ENCODE measurements at places on chromosomes 11 and 22. TPM values are rescaled to one million over a fixed set of nuclear protein-coding genes. Genes with fewer than 3 reads are reported as not detected.

The OR4D5 gene
- 0.04 TPM for total RNA-seq

GRCh38 chr11:76119032-76119431 is 87.3 kb downstream of the WNT11 start:
- peaks cover 21% of the 10 kb centered on the region for H3K4me1 ChIP-seq
- no peak for DNase-seq
- peaks cover 5% of the 10 kb centered on the region for H3K36me3 ChIP-seq
- H3K27me3 ChIP-seq, result no peaks in the 10 kb centered on the region
- H3K4me3 ChIP-seq, result no peak overlapping the region

DNA sequence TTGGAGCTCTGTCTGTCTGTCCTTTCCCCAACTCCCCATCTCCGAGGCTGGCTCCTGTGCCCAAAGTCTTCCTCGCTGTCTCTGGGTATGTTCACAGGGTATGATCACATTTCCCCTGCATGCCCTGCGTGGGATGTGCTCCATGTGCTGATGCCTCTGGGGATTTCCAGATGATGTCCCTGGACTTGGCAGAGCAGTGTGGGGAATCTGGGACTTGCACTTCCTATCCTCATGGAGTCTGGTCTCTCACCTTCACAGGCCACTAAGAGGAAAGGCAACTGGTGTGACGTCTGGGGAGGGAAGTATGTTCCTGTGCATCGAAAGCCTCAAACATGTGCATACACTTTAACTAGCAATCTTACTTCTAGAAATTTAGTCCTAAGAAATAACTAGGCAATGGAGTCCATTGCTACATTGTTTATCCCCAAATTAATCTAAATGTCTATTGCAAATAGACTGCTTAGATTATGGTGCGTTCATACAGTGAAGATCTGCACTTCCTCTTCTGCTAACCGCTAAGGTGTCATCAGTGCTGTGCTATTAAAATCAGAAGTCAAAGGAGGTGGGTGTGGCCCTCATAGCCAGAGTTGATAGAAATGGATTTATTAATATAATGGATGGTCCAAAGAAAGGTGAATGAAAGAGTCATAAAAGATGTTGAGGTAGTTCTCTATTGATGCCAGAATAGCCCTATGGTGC is 20.8 kb downstream of the TIMP3 start:
- no peak overlapping the region for H3K27ac ChIP-seq
- no peak overlapping the region for H3K4me3 ChIP-seq
- peaks cover 51% of the 10 kb centered on the region for H3K4me1 ChIP-seq
- H3K36me3 ChIP-seq, result peaks cover 12% of the 10 kb centered on the region
- DNase-seq, result no peak

- H3K4me1 ChIP-seq, result peaks cover 49% of the 10 kb centered on the region
- no peak overlapping the region for H3K4me3 ChIP-seq
- H3K36me3 ChIP-seq, result no peaks in the 10 kb centered on the region
Observed at GRCh38 chr11:64344787-64345186, 4.8 kb downstream of the CCDC88B start.

DNA sequence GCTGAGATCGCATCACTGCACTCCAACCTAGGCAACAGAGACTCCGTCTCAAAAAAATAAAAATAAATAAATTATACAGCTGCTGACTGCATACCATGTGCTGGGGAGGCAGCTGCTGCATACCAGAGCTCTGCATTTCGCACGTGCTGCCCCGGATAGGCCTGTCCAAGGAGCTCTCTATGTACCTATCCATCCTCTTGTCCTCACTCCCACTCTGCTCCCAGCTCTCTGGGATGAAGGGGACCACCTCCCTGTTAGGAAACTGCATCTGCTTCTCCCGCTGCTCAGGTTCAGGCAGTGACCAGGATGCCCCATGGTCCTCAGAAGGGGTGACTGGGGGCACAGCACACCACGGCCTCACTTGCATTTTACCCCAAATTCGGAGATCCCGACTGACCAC is 302.3 kb downstream of the BRD1 start:
- DNase-seq, result peak; percentile 38
- H3K27me3 ChIP-seq, result no peaks in the 10 kb centered on the region
- no peak overlapping the region for H3K27ac ChIP-seq
- H3K4me3 ChIP-seq, result no peak overlapping the region
- peaks cover 35% of the 10 kb centered on the region for H3K4me1 ChIP-seq

- no peaks in the 10 kb centered on the region for H3K36me3 ChIP-seq
- no peak for DNase-seq
- H3K27ac ChIP-seq, result no peak overlapping the region
- H3K4me3 ChIP-seq, result no peak overlapping the region
- no peaks in the 10 kb centered on the region for H3K27me3 ChIP-seq
Observed at GRCh38 chr22:49502126-49502826, 325.4 kb downstream of the BRD1 start.

DNA sequence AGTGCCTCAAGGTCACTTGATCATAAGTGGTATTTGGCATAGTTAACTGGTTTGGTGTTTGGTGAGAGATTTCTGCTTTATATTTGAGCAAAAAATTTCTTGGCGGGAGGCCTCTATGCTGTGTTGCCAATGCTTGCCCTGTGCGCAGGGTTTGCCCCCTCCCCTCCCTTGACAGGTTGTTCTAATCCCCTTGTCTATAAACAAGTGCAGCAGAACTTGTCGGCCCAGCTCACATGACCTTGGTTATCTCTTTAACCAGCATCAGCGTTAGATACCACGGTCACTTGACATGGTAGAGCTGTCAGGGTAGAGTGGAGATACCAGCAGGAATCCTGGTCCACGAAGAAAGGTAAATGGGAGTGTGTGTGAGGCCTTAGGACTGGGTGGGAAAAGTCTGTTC is 35.6 kb downstream of the MARK2 start:
- peaks cover 31% of the 10 kb centered on the region for H3K4me1 ChIP-seq
- no peak for DNase-seq
- no peaks in the 10 kb centered on the region for H3K27me3 ChIP-seq
- H3K27ac ChIP-seq, result no peak overlapping the region
- peaks cover 5% of the 10 kb centered on the region for H3K36me3 ChIP-seq
- H3K4me3 ChIP-seq, result no peak overlapping the region

The DDI1 gene
- total RNA-seq, result not detected

GRCh38 chr11:61526229-61526628 is 17.7 kb downstream of the LRRC10B start:
- peaks cover 4% of the 10 kb centered on the region for H3K4me1 ChIP-seq
- no peaks in the 10 kb centered on the region for H3K36me3 ChIP-seq
- no peak overlapping the region for H3K4me3 ChIP-seq
- no peak for DNase-seq

DNA sequence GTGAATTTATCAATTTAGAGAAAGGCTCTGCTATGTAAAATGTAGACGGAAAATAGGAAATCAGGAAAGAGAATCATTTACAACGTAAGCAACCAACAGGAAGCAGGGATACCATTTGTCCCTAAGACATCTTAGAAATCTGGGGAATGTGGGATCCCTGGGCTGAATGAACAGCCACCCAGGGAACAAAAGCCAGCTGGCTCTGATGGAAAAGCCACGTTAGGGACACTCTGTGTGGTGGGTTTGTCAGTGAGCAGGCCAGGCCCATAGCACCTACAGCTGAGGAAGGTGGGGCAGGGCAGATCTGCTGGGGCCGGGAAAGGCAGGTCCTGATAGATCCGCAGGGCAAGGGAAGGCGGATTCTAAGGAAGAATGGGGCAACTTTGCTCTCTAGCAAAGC is 87.1 kb upstream of the CSNK2A3 start:
- H3K36me3 ChIP-seq, result no peaks in the 10 kb centered on the region
- H3K4me3 ChIP-seq, result no peak overlapping the region
- peaks cover 8% of the 10 kb centered on the region for H3K27me3 ChIP-seq
- DNase-seq, result no peak
- peaks cover 10% of the 10 kb centered on the region for H3K4me1 ChIP-seq

DNA sequence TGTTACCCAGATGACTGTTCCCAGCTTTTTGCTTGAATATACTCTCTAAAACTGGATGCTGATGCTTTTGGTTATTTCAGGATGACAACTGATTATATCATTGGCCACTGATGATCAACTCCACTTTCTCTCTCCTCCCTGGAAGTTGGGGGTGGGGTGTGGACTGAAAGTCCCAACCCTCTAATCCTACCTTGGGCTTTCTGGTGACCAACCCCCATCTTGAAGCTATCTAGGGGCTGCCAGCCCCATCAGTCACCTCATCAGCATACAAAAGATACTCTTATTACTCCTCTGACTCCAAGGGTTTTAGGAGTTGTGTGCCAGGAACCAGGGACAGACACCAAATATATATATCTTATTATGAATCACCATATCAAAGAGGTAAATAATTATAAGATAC is 69.3 kb downstream of the SLC25A17 start:
- no peak for DNase-seq
- H3K36me3 ChIP-seq, result no peaks in the 10 kb centered on the region
- no peak overlapping the region for H3K4me3 ChIP-seq

DNA sequence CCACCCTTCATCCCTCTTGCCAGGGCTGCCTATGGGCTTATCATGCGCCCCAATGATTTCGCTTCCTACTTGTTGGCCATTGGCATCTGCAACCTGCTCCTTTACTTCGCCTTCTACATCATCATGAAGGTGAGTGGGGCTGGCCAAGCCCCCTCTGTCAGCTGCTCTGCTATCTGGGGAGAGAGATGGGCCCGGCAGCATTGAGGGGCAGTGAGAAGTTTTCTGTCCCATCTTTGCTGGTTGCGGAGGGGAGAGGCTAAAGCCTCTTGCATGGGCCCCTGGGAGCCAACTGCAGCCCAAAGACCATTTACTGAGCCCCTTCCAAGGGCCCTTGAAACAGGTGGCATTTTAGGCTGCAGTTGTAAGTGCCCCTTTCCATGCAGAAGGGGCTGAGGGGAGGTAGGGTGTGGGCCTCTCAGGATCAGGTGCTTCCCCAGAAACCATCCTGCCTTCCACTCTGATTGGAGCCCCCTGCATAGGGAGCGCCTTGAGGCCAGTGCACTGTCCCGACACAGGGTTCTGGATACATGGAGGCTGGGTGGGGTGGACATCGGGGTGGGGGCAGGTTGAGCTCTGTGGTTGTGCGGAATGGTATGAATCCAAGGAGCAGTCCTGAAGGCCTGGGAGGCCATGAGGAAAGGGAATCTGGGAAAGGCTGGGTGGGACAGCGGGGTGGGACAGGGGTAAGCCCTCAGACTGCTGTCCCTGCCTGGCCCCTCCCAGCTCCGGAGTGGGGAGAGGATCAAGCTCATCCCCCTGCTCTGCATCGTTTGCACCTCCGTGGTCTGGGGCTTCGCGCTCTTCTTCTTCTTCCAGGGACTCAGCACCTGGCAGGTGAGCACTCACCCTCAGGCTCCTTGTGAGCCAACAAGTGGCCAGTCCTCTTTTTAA is 5.8 kb upstream of the TAGLN start:
- no peaks in the 10 kb centered on the region for H3K27me3 ChIP-seq
- H3K4me1 ChIP-seq, result peaks cover 13% of the 10 kb centered on the region
- no peak overlapping the region for H3K4me3 ChIP-seq
- H3K36me3 ChIP-seq, result peaks cover 77% of the 10 kb centered on the region
- H3K27ac ChIP-seq, result no peak overlapping the region

- no peak overlapping the region for H3K27ac ChIP-seq
- no peaks in the 10 kb centered on the region for H3K36me3 ChIP-seq
- no peak overlapping the region for H3K4me3 ChIP-seq
Observed at GRCh38 chr22:48313175-48313830, 1514.4 kb downstream of the BRD1 start.

- no peaks in the 10 kb centered on the region for H3K27me3 ChIP-seq
- H3K4me1 ChIP-seq, result peaks cover 33% of the 10 kb centered on the region
- no peaks in the 10 kb centered on the region for H3K36me3 ChIP-seq
- peak overlapping the region; percentile 42 for H3K27ac ChIP-seq
Observed at GRCh38 chr11:62439785-62440602, 21.2 kb downstream of the SCGB1A1 start.

- peaks cover 30% of the 10 kb centered on the region for H3K27me3 ChIP-seq
- H3K36me3 ChIP-seq, result no peaks in the 10 kb centered on the region
- H3K27ac ChIP-seq, result no peak overlapping the region
- DNase-seq, result no peak
- H3K4me1 ChIP-seq, result no peaks in the 10 kb centered on the region
- H3K4me3 ChIP-seq, result no peak overlapping the region
Observed at GRCh38 chr11:69876013-69876412, 56.8 kb upstream of the FGF3 start.

DNA sequence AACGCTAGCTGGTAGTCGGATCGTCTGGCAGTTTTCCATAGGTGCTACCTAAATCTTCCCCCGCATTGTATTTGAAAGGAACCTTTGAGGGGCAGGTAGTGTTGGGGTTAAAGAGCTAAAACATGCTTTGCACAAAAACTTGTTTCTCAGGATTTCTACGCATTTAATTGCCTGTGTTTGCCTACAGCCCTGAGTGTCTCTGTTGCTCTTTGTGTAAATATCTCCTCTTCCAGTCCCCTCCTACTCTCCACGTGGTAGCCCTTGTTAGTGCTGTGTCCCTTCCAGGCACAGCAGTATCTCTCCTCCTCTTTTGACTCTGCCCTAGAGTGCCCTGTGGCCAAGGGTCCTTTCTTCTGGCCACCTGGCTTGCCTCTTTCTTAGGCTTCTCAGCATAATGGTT is 81.7 kb downstream of the BARX2 start:
- no peaks in the 10 kb centered on the region for H3K4me1 ChIP-seq
- no peak overlapping the region for H3K27ac ChIP-seq
- no peak for DNase-seq
- no peaks in the 10 kb centered on the region for H3K36me3 ChIP-seq
- H3K4me3 ChIP-seq, result no peak overlapping the region
- no peaks in the 10 kb centered on the region for H3K27me3 ChIP-seq

GRCh38 chr22:29997107-29997506 is 83.2 kb upstream of the HORMAD2 start:
- H3K4me1 ChIP-seq, result peaks cover 3% of the 10 kb centered on the region
- no peak overlapping the region for H3K27ac ChIP-seq
- H3K27me3 ChIP-seq, result no peaks in the 10 kb centered on the region

The CCDC73 gene
- not detected for total RNA-seq

- H3K27me3 ChIP-seq, result no peaks in the 10 kb centered on the region
- no peak for DNase-seq
- no peak overlapping the region for H3K27ac ChIP-seq
Observed at GRCh38 chr11:75333807-75334140, 17.7 kb downstream of the ARRB1 start.

DNA sequence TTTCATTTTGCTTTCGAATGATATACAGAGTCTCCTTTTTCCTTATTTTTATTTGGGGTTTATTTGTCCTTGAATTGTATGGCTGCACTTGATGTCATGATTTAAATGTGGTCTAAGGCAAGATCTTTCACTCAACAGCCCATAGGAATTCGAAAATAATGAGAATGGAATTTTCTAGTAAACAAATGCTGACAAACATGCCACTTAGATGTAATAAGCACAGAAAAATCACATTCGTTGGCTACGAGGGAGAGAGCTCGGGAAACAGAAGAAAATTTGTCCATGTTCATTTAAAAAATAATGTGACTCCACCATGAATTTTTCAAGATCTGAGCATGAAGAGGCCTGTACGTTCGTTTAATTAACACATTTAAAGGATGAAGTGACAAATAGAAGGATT is 73.0 kb downstream of the BLID start:
- H3K4me1 ChIP-seq, result no peaks in the 10 kb centered on the region
- H3K27ac ChIP-seq, result no peak overlapping the region
- H3K27me3 ChIP-seq, result no peaks in the 10 kb centered on the region
- DNase-seq, result no peak
- no peak overlapping the region for H3K4me3 ChIP-seq
